ENCODE measurements at places on chromosomes 7 and 10.

- DNase-seq = no peak
Observed at GRCh38 chr7:103937680-103938079, 51.8 kb downstream of the RELN start.

DNA sequence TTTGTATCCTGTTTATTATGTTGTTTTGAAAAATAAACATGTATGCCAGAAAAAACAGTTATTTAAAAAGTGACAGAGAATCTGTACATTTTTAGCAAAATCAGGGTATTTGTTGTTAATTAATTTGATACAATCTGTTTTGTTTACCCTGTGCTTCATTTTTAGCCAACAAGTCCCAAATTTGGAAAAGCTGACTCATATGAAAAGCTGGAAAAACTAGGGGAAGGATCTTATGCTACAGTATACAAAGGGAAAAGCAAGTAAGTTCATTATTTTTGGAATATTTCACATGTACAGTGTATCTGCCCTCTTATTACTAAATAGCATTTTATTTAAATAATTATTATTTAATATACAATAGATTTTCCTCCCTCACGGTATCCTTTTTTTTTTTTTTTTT lies 151.4 kb downstream of the CDK14 start:
- DNase-seq = no peak

GRCh38 chr10:70850097-70850496 lies 34.3 kb downstream of the SGPL1 start:
- DNase-seq = no peak

DNA sequence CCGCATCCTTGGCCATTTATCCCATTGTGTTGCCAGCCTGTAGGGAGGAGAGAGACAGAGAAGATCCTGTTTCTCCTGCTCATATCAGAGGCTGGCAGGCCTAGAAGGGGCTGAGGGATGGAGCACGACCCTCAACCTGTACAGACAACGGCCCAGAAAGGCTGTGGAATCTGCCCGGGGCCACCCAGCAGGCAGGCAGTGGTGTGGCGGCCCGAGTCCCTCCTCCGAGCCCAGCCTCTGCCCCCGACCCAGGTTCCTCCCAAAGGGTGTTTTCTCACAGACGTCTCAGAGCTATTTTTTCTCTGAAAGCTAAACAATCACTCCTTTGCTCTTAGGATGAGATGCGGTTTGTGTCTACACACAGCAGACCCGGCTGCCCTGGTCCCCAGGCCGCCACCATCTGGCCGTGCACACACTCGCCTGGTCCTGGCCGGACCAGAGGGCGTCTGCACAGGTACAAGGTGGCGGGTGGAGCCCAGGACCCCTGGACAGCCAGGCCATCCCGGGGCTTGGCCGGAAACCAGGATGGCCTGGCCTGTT lies 69.3 kb downstream of the FOXL3 start:
- DNase-seq = no peak

GRCh38 chr7:64888901-64889685 lies 14.0 kb upstream of the ZNF273 start:
- no peak for DNase-seq

GRCh38 chr7:108836256-108836655 lies 266.6 kb downstream of the DNAJB9 start:
- DNase-seq = no peak

- DNase-seq = peak; percentile 24
Observed at GRCh38 chr7:31104361-31105255, 52.5 kb downstream of the ADCYAP1R1 start.

DNA sequence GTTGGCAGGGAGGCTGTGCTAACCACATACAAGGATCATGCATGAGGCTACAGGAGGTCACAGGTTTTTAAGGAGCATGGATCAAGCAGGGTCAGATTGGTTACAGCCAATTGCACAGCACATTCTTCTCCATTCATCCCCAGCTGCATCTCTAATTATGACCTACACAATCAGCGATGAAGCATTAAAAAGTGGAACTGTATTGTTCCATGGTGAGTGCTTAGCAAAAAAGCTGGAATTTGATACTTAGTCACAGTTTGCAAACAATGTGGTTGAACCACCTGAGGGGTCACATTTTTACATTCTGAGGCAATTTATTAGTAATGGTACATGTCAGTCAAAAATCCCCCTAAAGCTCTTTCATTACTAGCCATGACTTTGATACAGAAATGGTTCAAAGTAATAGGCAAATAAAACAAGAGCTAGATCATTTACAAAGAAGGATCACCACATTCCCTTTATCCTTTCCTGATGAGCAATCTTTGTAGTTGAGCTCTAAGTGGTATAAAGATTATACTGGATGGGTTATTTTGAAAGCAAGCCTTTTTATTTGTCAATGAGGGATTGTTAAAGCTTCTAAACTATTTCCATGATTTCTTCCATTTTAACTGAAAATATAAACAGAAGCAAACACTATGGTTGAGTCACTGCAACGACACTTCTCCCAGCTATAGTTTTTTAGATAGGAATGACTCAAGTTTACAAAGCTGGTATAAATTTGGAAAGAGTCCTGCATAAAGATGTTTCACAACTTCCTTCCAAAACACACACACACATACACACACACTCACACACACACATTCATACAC lies 217.8 kb upstream of the SEMA3A start:
- DNase-seq = no peak

DNA sequence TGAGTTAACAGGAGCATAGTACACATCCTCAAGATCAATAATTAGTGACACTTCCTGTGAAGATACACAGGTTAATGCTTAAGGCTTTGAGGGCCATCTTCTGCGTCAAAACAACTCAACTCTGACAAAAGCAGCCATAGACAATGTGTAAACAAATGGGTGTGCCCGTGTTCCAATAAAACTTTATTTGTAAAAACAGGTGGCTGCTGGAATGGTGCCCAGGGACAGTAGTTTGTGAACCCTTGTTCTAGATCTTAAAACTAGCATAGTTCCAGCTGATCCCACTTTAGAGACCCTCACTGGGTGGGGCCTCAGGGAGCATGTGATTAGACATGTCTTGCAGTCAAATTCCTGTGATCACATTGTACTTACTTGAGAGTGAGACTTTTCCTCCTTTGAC lies 7.8 kb downstream of the OR2A14 start:
- DNase-seq = no peak

DNA sequence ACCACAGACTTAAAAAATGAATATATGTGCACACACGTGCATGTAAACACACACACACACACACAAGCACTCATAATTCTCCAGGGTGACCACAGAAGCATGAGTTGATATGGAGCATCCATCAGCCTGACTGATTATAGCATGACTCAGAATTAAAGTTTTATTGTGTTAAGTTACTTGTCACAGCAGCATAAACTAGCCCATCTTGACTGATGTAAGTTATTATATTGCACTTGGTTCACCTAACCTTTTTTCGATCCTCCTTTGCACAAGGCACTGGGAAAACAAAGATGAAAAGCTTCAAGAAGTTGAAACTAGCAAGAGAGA lies 18.8 kb upstream of the SLC35G1 start:
- DNase-seq = no peak

GRCh38 chr10:126504063-126504760 lies 115.9 kb upstream of the ADAM12 start:
- no peak for DNase-seq

- DNase-seq = no peak
Observed at GRCh38 chr7:66739953-66740301, 606 bp upstream of the RABGEF1 start.

GRCh38 chr10:33223326-33224000 lies 111.0 kb downstream of the NRP1 start:
- DNase-seq = no peak

- DNase-seq = peak; percentile 70
Observed at GRCh38 chr10:51422311-51423120, 276.9 kb downstream of the CSTF2T start.

DNA sequence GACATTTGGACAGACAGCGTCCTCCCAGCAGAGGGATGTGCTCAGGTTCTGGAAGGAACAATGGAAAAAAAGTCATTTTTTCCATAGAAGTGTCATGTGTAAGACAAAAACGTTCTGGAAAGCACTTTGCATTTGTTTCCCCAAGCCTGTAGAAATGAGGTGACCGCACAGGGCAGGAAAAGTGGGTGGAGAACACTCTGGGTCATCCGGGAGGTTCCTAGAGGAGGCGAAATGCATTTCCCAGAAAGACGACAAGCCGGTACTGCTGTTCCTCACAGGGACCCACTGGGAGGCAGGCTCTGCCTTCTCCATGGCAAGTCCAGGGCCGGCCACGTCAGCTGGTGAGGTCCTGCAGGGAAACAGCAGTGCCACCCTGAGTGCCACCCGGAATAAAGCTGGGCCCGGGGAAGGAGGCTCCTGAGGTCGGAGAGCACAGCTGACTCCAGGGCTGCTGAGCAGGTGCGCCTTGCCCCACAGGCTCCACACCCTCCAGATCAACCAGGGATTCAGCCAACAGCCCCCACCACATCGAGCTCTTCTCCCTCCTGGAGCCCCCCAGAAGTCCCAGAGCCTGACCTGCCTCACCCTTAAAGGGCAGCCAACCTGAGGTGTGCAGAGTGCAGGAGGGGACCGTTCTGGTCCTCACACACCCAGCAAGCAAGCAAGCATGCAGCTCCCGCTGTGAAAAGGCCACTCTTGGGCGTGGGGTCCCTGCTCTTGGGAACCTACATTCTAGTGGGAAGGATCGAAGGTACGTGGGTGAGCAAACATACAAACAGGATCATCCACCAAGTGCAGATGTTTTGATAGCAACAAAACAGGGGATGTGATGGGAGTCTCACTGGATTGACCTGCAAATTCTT lies 28.8 kb upstream of the INPP5A start:
- DNase-seq = peak; percentile 88

DNA sequence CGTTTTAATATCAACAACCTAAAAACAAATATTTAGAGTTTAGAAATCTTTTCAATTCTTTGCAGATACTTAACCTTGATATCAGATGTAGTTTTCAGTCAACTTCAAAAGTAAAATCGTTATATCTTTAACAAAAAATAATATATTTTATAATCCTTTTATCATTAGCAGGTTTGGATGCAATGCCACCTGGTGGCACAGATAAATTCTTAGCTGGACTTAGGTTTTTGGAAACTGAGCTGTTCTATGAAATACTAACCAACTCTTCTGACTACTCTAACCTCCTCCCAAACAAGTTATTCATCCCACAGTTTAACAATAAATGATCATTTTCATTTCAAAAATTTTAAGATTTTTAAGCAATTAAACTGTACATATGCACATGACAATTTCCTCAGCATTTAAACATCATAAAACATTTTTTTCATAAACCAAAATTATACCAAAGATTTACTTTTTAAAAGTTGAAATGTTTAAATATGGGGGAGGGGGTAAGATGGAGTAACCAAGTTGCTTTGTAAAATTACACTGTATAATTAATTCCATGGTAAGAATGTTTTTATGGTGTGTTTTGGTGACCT lies 56.9 kb downstream of the HIBADH start:
- no peak for DNase-seq

DNA sequence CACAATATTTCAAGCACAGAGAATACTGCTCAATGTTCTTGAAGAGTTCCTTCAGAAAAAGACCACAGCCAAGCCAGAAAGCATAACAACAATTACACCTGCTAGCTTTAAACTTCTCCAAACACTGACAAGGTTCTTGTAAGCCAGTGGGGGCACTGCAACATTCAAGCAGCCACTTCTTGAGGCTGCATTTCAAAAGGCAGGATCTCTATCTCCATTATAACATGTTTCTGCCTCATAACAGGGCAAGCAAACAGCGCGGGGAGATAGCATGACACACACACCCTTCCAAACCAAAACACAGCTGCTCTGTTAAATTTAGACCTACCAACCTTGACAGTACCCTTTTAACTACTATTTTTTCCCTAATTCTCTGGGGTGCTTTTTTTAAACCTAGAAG lies 30.8 kb downstream of the CHCHD3 start:
- DNase-seq = peak; percentile 23

DNA sequence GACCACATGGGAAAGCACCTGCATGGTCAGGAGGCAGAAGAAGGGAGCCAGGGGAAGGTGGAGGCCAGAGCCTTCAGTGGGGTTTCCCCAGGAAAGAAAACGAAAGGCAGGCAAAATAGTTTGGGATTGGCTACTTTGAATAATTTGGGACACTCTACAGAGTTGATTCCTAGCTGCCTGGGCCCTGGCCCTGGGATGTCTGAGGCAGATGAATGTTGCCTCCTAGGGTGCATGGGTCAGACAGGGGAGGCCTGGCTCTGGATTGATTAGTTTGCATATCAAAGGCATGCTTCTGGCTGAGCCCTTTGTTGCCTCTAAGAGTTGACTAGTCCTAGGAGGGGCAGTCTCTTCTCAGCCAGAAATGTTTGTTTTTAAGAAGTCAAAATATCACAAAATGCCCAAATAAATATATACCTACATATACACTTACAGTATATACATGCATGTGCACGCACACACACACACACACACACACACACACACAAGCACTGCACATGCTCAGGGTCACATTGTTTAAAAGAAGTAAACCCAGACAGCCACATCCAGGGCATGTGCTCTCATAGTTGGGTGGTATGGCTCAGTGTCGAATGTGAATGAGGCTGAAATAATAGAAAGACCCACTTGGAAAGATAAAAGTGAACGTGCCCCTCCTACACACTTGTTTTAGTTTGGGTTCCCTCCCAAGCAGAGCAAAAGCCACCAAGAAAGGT lies 184.2 kb downstream of the GPAM start:
- DNase-seq = no peak

- DNase-seq = no peak
Observed at GRCh38 chr10:96651998-96652431, 65.2 kb upstream of the TM9SF3 start.

DNA sequence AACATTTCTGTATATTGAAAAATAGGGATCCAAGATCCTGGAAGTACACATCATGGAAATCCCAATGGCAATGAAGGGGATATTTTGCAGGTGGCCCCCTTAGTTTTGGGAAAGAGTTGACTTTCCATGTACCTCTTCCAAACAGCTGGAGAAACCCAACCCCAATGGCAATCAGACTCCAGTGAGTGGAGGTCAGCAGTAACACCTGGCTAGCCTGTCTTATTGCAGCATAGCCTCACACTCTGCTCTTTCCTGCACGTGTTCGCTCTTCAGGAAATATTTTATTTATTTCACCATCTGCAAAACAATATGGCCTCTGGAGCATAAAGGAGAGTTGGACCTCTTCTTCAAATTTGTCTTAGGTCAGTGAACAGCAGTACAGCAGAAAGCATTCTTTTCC lies 340.0 kb upstream of the NRP1 start:
- no peak for DNase-seq

GRCh38 chr7:48171202-48171601 lies at the start of gene ABCA13:
TSS of gene ABCA13 (plus strand) at chr7:48171458. CDS start at chr7:48171484, 26 bp downstream.
- DNase-seq = no peak

GRCh38 chr10:77279207-77279606 lies 358.4 kb downstream of the KCNMA1 start:
- DNase-seq = no peak

DNA sequence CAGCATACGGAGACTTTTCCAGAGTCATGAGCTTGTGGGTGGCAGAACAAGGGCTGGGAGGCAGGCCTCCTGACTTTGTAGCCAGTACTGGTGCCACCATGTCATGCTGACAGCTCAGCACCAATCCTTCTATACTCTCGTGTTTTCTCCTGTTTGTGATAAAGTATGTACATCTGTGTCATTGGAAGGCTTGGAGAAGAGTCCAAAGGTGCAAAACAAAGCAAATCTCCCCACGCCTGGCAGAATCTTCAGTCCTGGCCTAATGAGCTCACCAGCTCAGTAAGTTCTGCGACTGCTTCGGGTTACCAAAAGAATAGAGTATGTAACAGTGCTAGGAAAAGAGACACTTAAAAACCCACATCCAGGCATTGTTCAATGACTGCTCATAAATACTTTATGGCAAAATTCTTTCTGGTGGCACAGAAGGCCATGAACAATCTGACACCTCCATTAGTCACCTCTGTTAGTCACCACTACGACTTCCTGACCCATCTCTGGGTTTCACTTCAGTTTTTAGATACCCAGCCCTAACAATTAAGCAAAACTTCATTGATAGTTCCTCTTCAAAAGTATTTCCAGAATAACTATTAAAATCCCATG lies 24.5 kb downstream of the STEAP1 start:
- no peak for DNase-seq
